ENCODE measurements at places on chromosomes 16 and 17.

DNA sequence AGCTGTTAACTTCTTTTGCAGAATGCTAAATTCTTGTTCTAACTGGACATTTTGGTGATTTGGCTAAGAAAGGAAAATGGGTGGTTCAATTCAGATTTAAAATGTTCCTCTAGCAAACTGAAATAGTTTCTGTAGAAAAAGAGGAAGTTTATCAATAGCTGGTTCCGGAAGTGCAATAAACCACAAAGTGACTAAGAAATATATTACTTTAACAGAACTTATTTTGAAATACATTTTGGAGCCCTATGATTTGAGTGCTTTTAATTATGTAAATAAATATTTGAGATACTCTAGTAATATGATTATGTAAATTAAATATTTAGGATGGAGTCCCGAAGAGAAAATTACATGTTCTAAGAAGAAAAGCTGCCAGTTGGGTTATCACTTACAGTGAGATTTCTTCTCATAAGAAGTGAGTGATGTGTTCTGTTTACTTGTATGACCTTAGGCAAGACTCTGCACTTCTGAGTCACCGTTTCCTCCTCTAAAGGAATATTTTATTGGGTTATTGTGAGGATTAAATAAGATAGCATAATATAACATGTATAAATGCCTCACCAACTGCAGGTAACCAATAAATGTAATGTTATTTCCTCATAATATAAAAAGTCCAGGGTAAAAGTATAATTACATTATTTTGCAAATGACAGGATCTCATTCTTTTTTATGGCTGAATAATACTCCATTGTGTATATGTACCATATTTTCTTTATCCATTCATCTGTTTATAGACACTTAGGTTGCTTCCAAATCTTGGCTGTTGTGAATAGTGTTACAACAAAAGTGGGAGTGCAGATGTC is at the start of gene EVI2B:
TSS of gene EVI2B (minus strand) at position 73 of the 800 bp plus-strand sequence. CDS start 8,445 bp downstream, outside the sequence.
- no peak within 1 kb of the TSS for H3K27ac ChIP-seq
- H3K36me3 ChIP-seq = no peaks in the 10 kb centered on the region
- no peak for DNase-seq
- no peaks in the 10 kb centered on the region for H3K4me1 ChIP-seq
- H3K4me3 ChIP-seq = no peak within 1 kb of the TSS

- no peaks in the 10 kb centered on the region for H3K36me3 ChIP-seq
- peaks cover 8% of the 10 kb centered on the region for H3K27me3 ChIP-seq
- H3K4me1 ChIP-seq = peaks cover 14% of the 10 kb centered on the region
- no peak overlapping the region for H3K27ac ChIP-seq
- DNase-seq = no peak
- no peak overlapping the region for H3K4me3 ChIP-seq
These were observed 150.2 kb upstream of the GSE1 start for GRCh38 chr16:85462714-85463611.

DNA sequence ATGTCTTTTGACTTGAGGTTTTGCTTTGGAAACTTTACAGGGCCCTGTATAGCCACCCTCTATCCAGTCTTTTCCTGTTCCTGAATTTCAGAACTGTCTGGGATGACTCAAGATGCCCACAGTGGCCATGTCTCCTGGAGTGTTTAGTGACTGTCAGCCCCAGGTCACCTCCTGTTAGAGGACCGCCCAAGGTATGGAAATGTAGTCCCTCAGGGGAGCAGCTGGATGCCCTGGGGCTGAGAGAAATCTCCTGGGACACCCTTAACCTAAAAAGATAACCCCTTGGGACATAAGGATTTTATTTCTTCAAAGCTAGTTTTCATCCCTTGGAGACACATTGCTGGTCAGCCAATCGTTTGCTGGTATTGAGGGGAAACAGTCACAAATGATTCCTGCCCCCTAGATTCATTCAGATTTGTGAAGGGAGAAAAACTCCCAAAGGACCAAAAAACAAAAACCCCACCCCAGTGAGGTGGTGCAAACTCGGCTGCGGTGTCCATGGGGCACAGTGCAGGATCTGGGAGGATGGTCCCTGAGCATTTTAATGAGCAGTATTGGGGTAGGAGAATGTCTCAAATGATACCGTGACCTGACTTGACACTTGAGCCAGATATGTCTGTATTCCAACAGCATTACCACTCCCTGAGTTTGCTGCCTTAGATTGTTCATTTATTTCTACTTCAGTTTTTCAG is 1.7 kb downstream of the ZNF267 start:
- DNase-seq = no peak
- peaks cover 2% of the 10 kb centered on the region for H3K36me3 ChIP-seq

DNA sequence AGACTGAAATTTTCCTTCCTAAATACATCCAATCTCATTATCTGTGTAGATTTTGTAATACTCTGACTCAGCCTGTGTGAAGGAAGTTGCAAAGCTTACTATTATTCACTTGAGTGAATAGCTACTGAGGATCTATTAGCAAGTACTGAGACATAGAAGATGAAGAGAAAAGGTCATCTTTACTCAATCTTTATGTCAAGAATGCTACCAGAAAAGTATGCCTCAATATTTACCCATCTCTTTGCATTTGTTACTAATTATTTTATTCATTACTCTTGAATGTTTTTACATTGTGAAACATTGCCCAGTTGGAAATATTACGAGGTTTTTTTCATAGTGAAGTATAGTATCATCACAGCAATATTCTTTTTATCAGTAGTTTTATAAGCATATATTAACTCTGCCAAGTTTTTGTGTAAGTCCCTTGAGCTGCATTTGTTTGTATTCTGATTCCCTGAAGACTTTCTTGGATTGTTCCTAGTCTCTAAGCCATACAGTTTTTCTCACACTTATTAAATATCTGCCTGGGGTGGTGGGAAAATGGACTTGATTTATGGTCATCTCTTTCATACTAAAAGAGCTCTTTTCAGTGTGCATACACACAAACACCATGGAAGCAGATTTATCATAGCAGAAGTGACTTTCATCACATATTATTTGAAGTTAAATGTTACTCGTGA is 110.4 kb downstream of the MRTFB start:
- no peak overlapping the region for H3K4me3 ChIP-seq
- no peak overlapping the region for H3K27ac ChIP-seq
- no peaks in the 10 kb centered on the region for H3K27me3 ChIP-seq
- H3K4me1 ChIP-seq = 0 out of 2 replicates have a peak, but pooled peaks cover 2% of the 10 kb centered on the region
- no peaks in the 10 kb centered on the region for H3K36me3 ChIP-seq
- no peak for DNase-seq

- no peaks in the 10 kb centered on the region for H3K27me3 ChIP-seq
- H3K27ac ChIP-seq = no peak overlapping the region
- no peaks in the 10 kb centered on the region for H3K4me1 ChIP-seq
- H3K36me3 ChIP-seq = no peaks in the 10 kb centered on the region
These were observed 12.5 kb upstream of the EPOP start for GRCh38 chr17:38687286-38687685.

- H3K4me3 ChIP-seq = no peak overlapping the region
- no peak for DNase-seq
- peaks cover 2% of the 10 kb centered on the region for H3K4me1 ChIP-seq
- H3K27me3 ChIP-seq = no peaks in the 10 kb centered on the region
- H3K36me3 ChIP-seq = no peaks in the 10 kb centered on the region
These were observed 69.8 kb downstream of the NXN start for GRCh38 chr17:909642-910323.

- DNase-seq = no peak
- H3K36me3 ChIP-seq = no peaks in the 10 kb centered on the region
These were observed 1.4 kb upstream of the GRN start for GRCh38 chr17:44343510-44344209.

DNA sequence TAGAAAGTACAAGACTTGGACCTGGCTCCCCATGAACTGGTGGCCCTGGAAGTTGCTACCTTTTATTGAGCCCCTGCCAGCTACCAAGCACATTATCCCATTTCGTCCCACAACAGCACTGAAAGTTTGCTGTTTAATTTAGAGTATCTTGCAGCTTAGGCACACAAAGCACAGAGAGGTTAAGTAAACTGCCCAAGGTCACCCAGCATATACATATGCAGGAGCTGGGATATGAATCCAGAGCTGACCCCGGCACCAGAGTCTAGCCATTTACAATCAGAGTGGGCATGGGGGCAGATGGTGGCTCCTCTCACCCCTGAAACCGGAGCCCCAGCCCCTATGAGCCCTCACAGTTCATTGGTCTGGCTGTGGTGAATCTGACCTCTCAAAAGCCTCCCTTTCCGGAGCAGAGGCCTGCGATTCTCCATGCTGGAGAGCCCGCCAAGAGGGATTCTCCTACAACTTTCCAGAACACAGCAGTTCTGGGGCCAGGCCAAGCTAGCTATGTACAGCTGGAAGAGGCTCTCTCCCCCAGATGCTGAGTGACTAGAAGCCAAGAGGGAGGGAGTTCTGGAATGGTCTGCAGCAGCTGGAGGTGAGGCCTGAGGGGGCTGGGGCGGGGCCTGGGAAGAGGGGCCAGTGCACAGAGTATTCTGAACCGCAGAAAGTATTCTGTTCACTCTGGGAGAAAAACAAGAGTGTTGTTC is 58.3 kb downstream of the SREBF1 start:
- 0 out of 2 replicates have a peak, but pooled peaks cover 5% of the 10 kb centered on the region for H3K4me1 ChIP-seq
- H3K4me3 ChIP-seq = no peak overlapping the region
- no peak for DNase-seq
- no peaks in the 10 kb centered on the region for H3K36me3 ChIP-seq

DNA sequence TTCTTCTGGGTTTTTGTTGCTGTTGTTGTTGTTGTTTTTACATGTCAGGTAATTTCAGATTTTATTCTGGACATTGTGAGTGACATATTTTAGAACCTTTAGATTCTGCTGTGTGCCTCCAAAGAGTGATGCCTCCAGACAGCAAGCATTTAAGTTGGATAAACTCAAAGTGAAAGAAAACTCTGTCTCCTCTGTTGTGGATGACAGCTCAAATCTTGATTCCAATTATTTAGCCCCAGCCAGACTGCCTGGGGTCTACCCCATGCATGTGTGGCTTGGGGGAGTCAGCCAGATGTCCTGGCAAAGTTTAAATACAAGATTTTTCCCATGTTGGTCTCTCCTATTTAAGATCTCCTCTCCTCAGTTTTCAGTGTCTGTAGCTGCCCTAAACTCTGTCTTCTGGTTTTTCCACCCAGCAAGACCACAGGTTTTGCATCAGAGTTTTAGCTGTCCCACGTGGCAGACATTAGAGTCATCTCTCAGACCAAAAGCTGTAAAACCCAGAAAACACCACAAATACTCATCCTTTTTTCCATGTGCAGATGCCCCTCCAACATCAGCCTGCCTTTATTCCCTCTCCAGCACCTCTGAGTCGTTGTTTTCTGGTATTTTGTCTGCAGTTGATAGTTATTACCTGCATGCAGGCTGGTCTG is 19.4 kb upstream of the ZNF469 start:
- H3K27ac ChIP-seq = no peak overlapping the region
- no peak for DNase-seq
- no peaks in the 10 kb centered on the region for H3K27me3 ChIP-seq

DNA sequence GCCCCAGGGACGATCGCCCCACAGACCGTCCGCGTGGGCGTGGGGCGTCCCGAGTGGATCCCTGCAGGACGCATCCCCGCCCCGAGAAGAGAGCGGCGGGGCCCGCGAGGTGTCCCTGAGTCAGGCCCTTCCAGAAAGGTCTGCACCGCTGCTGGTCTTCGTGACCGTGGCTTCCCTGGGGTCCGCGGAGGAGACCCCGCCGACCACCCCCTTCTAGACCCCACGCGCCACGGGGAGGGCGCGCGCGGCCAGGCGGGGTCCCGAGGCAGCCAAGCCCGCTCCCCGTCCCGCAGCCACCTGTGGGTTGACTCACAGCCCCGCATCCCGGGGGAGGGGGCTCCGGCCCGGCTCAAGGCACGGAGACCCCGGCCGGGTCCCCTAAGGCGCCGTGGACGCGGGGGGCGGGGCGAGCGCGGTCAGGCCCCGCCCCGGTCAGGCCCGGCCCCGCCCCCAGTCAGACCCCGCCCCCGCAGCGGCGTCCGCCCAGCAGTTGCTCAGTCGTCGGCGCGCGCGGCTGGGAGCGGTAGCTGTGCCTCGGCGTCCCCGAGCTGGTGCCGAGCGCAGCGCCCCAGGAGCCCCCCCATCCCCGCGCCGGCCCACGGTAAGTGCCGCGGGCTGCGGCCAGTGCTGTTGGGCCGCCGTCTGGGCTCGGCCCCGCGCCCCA is at the start of gene BAIAP3:
TSS of gene BAIAP3 (plus strand) at position 497 of the 664 bp plus-strand sequence. CDS start 4,905 bp downstream, outside the sequence.
- no peak for DNase-seq
- no peaks in the 10 kb centered on the region for H3K36me3 ChIP-seq
- H3K4me3 ChIP-seq = peak within 1 kb of the TSS; percentile 52
- H3K27ac ChIP-seq = no peak within 1 kb of the TSS
- H3K4me1 ChIP-seq = peaks cover 2% of the 10 kb centered on the region

All from iPS DF 6.9 (cell line).